ENCODE measurements at places on chromosomes 3 and 15.

DNA sequence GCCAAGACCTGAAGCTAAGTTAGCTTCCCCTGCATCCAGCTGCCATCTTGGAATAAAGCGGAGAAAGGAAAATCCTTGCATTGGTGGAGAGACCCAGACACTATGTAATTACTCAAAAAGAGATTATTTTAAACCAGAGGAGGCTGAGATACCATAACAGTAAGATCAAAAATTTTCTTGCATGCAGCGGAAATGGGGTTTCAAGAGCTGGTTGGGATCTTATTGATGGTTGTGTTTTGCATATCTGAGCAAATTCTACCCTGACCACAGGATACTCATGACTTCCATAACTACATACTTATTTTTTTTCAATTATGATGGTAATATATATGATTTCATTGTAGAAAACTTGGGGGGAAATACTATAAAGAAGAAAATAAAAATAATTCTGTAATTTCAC is 17.5 kb downstream of the TMEM158 start:
- no peak for DNase-seq

DNA sequence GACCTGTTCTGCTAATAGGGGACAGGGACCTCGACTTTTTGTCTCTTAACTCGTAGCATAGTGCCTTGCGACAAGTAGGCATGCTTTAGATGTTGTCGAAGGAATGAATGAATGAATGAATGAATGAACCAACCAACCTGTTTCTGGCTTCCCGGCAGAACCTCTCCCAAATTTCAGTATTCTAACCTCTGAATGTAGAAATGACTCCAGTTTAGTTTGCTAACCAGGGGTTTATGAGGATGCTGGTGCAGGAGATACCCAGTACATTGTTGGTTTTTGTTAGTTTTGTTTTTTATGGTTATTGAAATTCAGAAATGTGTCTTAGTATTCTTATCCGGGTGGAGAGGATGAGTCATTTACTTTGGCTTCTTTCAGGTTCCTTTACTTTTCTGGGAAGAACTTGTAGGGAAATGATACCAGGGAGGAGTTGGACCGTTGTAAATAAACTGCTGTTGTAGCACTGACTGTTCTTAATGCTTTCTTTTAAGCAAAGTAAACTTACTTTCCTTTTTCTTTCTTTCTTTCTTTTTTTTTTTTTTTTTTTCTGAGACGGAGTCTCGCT is 29.6 kb upstream of the EHHADH start:
- peak; percentile 9 for DNase-seq

- no peak for DNase-seq
Observed at GRCh38 chr3:177887475-177887874, 648.8 kb upstream of the KCNMB2 start.

- no peak for DNase-seq
Observed at GRCh38 chr3:481680-482079, 285.1 kb downstream of the CHL1 start.

- peak; percentile 98 for DNase-seq
Observed at GRCh38 chr3:50163572-50164455, 8.7 kb downstream of the SEMA3F start.

DNA sequence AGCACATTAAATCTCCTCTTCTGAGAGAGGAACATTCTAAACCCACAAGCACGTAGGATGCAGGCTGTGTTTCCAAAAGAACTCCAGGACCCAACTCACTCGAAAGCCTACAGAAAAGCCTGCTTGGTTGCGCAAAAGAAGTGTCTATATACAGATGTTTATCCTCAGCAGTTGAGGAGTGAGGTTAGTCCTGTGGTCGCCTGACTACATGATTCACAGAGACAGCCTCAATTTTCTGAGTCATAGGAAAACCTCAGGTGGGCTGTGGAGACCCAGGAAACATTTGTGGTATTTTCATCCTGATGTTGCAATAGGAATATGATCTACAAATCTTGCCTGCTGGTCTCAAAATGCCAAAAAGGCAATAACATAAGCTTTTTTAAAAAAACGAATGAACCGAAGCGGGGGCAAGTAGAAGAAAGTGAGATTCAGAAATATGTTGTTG is 183.8 kb upstream of the THRB start:
- peak; percentile 43 for DNase-seq

GRCh38 chr15:81723113-81723651 is 322.6 kb downstream of the MEX3B start:
- DNase-seq = no peak

GRCh38 chr3:99651531-99651930 is 13.1 kb downstream of the COL8A1 start:
- DNase-seq = peak; percentile 93

DNA sequence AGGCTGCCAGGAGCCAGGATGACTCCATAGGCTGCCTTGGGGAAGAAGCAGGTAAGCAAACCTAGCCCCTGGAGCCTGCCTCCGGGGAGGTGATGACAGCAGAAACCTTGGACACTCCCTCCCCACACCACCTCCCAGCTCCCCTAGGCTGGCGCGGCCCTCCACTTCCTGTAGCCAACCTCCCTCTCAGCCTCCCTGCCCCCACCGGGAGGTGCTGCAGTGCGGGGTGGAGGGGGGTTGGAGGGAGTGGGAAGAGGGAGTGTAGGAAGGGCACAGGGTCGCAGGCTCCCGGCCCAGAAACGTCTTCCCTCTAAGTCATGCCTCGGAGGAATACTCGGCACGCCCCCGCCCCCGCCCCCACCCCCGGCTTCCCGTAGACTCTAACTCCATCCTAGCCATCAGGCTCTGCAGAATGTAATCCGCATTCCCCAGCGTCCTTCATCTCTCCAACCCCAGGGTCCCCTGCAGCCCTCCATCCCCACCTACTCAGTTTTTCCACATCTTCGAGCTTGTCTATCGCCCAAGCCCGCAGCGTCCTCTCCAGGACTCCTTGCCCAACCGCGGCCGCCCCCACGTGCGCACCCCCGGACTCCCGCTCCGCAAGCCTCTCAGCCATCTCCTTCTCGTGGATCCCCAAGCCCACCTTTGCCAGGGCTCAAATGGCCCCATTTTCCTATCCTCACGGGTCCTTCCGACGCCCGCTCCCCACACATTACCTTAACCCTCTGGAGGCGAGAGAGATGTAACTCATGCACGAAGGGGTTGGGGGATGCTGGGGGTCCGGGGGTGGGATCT is 528 bp downstream of the LPCAT4 start:
- peak; percentile 67 for DNase-seq

- no peak for DNase-seq
Observed at GRCh38 chr3:191263365-191263764, 64.3 kb downstream of the OSTN start.

GRCh38 chr3:32325927-32326326 is 65.7 kb upstream of the CMTM7 start:
- DNase-seq = no peak

DNA sequence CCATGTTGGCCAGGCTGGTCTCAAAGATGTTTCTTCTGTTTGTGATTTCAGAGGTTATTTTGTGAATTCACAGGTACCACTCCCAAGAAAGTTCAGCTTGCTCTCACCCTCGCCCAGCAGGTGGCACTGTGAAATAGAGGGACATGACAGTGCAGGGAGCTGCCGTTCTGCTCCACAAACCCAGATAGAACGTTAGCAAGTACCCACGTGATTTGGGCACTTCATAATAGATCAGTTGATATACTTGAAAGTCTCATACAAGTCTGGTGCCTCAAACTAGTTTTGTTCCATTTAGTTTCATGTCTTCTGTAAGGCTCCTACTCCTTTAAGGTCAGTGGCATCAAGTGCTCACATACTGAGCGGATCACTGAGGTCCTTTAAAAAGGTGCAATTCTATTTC is 45.5 kb downstream of the FILIP1L start:
- DNase-seq = peak; percentile 83

DNA sequence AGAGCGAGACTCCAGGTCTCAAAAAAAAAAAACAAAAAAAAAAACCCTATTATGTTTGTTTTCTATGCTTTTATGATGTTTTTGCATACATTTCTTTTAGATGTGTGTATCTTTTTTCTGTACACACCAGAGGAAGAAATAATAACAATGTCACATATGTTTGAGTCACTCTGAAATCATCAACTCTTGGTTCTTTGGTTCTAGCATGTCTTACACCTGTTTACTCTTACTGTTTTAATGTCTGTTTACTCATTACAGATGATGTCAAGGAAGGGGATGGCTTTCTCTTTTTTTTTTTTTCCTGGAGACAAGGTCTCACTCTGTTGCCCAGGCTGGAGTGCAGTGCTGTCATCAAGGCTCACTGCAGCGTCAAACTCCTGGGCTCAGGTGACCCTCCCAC is 24.1 kb downstream of the RHOA start:
- peak; percentile 23 for DNase-seq

DNA sequence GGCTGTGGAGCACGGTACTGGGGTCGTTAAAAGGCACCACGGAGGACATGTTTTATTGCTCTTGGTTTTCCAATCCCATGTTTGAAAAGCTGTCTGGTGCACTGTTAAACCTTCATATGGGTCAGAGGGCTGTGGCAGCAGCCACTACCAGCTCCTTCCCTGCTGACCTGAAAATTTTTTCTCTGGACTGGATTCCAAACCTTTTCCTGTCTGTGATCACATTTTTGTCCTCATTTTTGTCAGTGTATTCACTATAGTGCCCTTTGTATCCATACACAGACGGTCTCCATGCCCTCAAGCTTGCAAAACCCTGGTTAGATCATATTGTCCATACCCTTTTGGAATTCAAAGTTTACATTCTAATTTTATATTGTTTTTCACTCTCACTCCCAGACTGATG is 70.5 kb downstream of the NME9 start:
- DNase-seq = no peak

GRCh38 chr15:76206325-76206976 is 104.8 kb downstream of the ETFA start:
- no peak for DNase-seq

DNA sequence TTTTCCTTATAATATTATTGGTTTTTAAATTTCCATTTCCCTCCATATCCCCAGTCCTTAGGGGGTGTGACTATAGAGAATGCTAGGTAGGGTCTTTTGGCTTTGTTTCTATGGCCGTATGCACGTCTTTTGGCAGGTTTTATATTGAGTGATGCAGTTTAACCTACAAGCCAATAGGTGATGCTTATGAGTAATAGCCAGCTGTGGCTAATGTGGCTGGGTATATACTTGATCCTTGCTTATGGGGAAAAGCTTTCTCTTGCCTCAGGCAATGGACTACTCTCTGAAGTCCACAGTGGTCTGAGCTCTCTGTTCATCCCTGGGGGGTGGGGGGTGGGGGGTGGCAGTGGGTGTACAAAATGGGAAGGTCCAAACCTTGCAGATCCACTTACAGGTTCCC is 223.9 kb downstream of the MFSD1 start:
- DNase-seq = no peak

- DNase-seq = no peak
Observed at GRCh38 chr3:180789774-180790173, 110.5 kb upstream of the CCDC39 start.

DNA sequence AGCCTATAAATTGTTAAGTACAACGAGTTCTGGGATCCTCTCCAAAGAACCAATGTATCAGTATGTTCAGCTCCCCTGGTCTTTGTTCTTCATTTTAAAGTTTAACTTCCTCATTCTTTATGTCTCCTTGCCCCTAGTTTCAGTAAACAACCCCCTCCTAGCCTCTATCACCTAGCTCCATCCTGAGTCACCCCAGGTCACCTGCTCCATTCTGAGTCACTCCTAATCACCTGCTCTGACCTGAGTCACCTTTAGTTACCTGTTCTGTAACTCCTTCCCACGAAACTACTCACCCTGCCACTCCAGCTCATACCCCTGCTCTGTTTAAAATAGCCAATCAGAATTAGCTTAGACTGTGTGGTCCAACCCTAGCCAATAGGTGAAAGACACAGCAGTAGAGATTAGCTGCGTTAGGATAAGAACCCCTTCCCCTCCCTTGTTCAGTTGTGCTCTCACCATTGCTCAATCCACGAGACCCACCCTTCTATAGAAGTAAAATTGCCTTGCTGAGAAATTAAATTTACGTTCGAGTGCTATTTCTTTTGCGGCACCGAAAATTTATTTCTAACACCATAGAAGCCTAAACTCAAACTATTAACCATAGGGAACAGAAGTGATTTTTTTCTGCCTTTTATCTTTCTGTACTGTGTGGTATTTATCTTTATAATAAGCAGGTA is 245.0 kb upstream of the ADAMTS9 start:
- no peak for DNase-seq

GRCh38 chr3:185561374-185561943 is 9.1 kb upstream of the LIPH start:
- DNase-seq = no peak

- DNase-seq = no peak
Observed at GRCh38 chr3:46405301-46406019, 1.4 kb downstream of the CCR5AS start.

DNA sequence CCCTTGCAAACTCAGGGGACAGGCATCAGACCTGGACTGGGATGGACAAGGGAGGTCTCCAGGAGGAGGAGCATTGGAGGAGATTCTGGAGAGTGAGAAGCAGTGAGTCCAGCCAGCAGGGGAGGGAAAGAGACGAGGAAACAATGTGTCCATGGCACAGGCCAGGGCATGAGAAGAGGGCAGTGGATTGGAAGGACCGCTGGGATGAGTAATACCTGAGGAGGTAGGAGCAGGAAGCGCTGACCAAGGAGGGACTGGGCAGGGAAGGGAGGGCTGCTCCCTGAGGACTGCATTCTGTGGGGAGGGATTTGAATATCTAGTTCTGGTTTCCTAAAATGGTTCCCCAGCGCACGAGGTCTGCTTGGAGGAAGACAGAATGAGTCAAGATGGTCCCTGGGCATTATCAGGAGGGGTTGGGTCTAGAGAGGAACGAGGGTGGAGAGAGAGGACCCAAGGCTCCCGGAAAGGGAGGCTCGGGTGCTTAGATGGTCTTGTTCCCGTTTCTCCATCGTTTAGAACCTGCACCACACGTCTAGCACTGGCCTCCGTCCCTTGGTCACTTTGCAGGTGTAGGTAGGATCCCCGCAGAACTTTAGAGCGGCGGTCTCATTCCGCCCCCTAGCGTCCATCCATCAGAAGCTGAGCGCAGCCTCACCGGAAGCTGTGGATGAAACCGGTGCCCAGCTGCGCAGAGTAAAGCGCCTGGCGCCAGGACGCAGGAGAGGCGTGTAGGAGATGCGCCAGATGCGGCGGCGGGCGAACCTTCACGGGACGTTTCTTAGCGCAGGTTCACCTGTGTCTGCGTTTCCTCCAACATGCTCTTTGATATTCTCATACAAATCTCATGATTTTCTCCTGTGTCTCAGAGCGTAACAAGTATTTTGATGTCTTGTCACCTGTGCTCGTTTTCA is 190.7 kb upstream of the NDN start:
- no peak for DNase-seq

- DNase-seq = no peak
Observed at GRCh38 chr3:64061628-64062027, 38.3 kb upstream of the PSMD6 start.

- no peak for DNase-seq
Observed at GRCh38 chr3:3615533-3615932, 183.7 kb upstream of the LRRN1 start.
